Activated naive CD4-positive, alpha-beta T cell (primary cell): ENCODE measurements at places on chromosomes 3 and 15.

DNA sequence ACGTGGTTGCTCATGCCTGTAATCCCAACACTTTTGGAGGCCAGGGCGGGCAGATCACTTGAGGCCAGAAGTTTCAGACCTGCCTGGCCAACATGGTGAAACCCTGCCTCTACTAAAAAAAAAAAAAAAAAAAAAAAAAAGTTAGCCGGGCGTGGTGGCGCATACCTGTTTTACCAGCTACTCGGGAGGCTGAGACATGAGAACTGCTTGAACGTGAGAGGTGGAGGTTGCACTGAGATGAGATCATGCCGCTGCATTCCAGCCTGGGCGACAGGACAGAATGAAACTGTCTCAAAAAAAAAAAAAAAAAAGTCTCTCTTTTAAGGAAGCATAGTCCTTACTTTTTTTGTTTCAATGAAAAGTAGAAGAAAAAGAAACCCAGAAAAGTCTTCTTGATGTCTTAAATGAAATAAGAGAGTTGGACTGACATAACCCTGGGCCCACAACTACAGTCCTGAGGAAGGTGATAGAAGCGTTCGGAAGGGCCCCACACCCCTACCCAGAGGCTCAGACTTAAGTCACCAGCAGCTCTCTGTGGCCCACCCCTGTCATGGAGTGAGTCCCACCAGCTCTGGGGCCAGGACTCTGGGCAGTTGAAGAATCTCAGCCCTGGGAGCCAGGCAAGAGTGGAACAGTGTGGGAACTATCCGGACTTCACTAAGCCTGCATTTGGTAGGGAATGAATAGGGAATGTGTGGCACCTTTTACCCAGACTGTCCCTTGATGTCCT lies 2.6 kb downstream of the NME9 start:
- DNase-seq = no peak

DNA sequence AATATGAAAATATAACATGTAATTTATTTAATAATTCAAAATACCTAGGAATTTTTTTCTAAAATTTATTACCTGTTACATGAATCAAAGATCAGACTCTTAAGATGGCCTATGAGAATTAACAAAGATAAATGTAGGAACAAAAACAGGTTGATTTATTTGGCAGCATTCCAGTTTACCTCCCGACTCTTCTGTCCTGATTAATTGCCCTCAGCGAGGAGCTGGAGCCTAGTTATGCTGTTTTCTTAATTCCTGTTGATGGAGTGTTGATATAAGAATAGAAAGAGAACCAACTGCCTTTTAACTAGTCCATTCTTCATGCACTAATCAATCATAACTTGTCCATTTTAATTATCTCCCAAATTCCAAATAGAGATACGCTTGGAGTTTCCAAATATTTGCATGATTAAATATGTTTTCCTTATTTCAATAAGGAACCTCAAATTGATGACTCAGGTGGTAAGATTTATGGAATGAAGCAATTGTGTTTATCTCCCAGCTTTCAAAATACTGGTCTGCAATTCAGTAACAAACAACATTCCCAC lies 10.6 kb upstream of the CPB1 start:
- DNase-seq = no peak

- DNase-seq = no peak
These were observed 139.7 kb downstream of the NSMCE3 start for GRCh38 chr15:29129926-29130325.

DNA sequence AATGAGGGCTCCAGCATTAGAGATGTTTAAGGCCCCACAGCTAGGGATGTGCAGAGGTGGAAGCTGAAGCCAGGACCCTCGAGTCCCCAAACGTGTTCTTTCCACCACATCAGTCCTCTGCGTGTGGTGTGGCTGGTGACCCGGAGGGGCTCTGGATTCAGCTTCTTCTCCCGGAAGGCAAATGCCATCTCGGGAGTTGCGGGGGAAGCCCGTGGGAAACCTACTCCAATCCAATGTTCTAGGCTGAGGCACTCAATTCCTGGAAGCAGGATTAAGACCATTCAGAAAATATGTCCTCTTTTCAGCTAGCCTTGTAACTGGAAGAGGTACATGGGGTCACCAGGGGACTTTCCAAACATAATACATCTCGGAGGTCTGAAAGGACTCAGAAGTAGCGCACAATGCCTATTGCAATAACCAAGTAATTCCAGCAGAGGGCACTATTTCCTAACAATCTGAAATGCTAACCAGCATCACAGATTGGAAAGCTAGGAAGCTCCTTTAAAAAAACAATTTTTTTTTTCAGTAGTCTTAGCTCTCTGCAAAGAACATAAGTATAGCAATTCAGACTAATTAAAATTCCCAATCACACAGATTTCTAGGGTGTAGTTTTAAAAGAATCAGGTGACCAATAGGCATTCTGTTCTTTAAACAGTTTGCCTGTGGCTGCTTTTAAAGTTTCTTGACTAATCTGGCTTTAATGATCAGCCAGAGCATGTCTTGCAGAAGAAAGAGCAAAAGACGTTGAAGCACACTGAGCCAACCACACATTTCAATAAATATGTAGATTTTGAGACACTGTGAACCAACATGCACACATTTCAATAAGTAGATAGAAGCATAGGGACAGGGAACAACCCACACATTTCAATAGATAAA lies 36.1 kb downstream of the BNC1 start:
- DNase-seq = no peak

DNA sequence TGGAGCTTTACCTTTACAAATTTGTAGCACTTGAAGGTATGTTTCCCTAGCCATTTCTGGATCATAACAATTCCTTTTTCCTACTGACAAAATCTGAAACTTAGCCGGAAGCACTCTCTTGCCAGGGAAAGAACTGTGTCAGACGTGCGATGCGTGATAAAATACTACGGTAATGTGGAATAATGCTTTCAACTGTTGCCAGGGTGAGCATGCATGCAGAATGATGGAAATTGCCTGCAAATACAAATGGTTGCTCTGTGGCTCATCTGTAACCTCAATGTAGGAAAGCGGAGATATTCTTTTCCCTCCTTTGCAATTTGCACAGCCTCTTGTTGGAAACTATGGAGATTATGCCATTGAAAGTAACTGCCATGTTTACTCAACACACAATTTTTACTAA lies 736.5 kb upstream of the CFAP20DC start:
- DNase-seq = no peak

- no peak for DNase-seq
These were observed 20.2 kb downstream of the CRABP1 start for GRCh38 chr15:78360367-78360801.

GRCh38 chr3:157465741-157466140 lies 29.1 kb downstream of the PTX3 start:
- no peak for DNase-seq
